Heart left ventricle (tissue), 16 donors: ENCODE measurements at places on chromosomes 3 and 15. TPM values are rescaled to one million over a fixed set of nuclear protein-coding genes. Genes with fewer than 3 reads are reported as not detected.
A peak's percentile ranks its signal among the peaks of the same experiment; 100 is the strongest.

DNA sequence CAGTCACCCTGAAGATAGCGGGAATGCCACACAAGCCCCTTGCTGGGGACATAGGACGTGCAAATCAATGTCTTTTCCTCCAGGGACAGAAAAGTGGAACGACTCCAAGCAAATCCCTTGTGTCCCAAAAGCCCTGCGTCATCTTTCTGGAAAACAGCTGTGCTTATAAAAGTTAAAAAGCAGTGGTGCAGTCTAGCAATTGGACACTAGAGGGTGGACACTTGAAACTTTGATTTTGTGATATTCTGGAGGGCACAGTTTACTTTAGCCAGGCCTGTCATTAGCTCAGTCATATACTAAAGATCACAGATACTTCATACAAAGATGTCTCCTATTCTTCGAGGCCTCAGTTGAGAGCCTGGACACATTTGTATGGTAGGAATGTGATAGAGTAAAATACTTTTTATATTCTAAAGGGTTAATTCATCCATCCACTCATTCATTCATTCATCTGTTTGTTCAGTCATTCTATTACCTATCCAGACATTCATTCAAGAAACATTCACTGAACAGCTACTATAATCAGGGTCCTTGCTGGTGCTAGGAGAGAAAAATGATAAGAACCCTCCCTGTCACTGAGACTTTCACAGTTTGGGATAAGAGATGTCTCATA, 63.8 kb upstream of the ANKRD34C start:
- no peak for DNase-seq

DNA sequence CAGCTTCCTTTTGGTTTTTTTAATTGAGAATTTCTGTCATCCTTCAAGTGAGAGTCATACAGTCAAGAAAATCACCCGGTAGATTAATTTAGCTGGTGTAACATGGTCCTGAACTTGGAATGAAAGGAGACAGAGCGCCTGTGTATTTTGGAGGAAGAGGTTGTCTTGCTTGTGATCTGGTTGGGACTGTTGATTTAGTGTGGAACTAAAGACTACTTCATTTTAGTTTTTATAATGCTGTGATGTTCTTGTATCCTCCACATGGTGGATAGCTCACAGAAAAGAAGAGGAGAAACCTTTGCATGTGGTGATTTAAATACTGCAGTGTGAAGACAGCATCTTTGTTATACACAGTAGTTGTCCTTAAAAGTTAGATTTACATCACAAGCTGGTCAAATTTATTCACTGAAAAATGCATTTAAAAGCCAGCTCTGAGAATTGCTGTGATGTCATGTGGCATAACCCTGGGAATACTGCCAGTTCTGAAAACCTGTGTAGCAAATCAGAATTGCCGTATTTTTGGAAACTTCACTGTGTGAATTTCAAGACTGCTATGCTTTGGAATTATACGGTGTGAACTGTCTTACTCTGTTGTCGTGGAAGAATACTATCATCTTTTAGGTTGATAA, 268.5 kb downstream of the PTPRG start:
- no peak for DNase-seq

- DNase-seq: no peak
Observed at GRCh38 chr3:28087591-28087990, 153.8 kb upstream of the CMC1 start.

DNA sequence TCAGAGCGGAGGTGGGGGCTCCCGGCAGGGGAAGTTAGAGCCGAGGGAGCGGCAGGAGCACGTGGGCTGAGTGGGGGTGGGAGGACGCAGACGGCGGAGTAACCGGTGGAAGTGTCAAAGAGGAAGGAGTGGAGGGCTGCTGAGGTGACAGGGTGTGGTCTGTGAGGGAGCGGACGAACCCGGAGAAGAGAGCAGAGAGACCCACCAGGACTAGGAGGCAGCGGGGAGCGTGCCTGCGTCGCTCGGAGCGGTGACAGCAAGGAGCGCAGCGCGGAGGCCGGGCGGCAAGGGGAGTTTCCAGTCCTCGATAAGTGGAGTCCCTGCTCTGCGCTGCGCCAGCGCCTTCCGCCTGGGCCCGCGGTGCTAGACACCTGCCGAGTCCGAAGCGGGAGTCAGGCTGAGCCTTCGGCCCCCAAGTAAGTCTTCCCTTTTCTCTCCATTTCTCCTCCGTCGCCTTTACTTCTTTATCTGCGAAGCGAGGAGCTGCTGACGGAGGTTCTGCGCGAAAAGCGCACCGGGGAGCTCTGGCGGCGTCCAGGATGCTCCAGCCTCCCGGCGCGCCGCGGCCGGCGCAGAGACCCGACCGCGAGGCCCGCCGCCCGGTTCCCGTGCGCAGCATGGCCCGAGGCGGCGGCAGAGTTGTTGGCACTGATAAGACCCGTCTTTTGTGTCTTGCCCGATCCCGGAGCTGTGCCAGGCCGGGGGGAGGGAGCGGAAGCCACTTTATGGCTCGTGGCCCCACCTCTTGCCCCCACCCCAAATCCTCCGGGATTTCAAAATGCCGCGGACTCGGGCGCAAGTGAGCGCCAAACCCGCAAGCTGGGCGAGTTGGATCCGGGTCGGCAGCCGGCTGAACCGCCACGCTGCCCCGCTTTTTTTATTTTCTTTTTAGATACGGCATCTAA, 533.0 kb upstream of the SEMA6D start:
- DNase-seq: peak; percentile 30

DNA sequence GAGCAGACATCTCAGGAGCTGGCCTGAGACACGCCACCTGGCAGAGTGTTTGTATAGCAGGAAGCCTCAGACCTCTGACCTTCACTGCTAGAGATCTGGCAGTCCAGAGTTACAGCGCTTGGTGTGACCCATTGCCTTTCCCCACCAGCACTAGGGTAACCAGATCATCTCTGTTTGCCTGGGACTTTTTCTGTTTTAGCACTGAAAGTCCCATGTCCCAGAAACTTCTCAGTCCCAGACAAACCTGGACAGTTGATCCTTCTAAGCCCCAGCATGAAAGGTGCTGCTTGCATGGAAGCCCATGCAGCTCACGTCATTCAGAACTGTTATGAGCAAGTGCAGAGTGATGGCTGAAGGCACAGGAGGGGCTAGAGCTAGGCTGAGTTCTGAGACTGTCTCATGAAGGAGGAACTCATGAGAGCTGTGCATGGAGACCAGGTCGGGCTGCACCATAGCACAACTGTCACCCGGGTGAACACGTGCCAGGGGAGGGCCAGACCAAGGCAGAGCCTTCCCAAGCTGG, 18.2 kb upstream of the AHSG start:
- DNase-seq: no peak

- DNase-seq: no peak
Observed at GRCh38 chr3:197103766-197104165, 74.1 kb upstream of the MELTF start.

DNA sequence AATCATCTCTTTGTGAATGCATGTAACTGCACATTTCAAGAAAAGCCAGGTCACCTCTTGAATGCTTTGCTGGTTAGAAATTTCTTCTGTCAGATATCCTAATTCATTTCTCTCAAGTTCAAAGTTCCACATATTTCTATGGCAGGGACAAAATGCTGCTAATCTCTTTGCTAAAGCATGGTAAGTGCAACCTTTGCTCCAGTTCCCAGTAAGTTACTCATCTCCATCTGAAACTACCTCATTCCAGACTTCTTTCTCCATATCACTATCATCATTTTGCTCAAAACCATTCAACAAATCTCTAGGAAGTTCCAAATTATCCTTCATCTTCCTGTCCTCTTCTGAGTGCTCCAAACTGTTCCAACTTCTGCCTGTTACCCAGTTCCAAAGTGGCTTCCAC, 230.6 kb downstream of the ZMAT3 start:
- DNase-seq: no peak

DNA sequence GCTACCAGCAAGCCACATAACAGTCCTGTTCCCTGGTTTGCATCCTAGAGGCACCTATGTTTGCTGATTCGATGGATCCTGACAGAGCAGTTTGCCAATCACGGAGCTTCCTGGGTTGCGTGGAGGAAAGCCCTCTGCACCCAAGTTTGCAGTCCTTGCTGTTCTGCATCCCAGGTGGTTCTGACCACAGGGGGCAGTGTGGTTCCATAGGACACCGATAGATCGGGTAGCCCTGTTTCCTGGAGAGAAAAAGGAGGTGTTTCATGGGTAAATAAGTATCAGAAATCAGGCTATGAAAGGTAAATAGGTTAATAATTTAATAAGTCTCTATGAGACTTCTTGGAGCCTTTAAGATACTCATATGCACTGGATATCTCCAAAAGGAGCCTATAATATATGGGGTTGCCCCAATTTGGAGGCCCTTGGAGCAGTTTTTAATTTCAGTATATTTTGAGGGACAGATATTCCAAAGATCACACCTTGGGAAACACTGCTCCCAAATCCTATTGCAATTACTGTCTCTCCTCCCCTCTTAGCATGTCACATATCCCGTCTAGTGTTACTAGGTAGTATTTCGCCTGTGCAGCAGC, 194.6 kb upstream of the TPM1 start:
- DNase-seq: peak; percentile 75

GRCh38 chr15:25946241-25946805, 83.2 kb upstream of the ATP10A start:
- DNase-seq: no peak

DNA sequence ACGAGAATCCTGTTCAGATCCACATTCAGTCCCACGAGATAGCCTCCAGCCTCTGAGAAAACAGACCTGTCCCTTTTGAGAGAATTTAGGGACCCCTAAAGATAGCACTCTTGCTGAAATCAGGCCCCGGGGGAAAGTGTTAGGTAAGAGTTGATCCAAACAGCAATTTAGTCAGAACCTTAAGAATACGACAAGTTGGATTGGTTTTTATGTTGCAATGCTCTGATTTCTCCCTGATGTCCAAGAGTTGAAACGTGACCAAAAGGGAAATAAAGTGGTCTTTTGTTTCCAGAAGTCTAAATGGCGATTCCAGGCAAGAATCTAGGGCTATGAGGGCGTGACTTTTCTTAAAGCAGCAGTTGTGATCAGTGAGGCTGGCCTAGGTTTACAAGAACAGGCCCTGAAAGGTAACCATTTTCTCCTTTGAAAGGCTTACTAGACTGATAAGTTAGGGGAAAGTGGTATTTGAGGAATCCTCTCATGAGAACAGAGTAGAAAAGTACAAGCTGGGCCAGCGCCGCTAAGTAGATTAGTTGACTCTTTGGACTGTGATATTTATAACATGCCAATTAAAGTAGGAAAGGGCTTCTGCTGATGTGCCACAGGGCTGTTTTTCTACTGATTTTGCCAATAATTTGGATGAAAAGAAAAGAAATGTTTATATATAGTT, 4.9 kb downstream of the MAN2A2 start:
- DNase-seq: no peak

GRCh38 chr3:73610493-73610892, 14.2 kb downstream of the PDZRN3 start:
- DNase-seq: no peak

DNA sequence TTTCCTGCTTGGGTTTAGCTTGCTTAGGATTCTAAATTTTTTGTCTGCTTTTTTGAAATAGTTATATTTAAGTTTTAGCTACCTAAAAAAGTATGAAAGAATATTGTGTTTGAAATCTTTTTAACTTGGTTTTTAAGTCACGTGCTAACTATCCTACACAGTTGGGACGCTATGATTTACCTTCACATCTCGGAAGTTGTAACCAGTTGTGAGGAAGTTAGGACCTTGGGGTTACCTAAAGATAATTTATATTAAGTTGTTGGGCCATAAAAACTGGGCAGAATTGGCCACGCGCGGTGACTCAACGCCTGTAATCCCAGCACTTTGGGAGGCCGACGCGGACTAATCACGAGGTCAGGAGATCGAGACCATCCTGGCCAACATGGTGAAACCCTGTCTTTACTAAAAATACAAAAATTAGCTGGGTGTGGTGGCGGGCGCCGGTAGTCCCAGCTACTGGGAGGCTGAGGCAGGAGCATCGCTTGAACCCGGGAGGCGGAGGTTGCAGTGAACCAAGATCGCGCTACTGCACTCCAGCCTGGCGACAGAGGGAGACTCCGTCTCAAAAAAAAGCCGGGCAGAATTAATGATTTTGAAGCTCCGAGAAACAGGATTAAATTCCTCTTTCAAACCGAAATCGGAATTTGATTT, 1.0 kb downstream of the ZFAND6 start:
- peak; percentile 32 for DNase-seq

DNA sequence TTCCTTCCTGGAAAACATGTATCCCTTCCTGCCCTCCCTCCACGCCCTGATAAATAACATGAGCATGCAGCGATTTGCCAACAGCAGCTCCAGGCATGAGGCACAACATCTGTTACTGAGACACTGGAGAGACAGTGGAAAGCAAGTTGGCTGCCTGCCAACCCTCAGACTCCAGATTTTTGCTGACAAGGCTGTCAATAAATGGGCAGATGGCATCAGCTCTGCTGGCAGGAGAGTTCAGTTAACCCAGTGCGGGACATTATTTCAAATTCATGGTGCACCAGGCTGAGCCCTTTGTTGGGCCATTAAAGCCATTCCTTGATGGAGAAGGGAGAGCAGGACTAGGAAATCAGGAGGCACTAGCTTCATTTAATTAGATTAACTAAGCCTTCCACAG, 293.3 kb downstream of the MEX3B start:
- DNase-seq: peak; percentile 47

DNA sequence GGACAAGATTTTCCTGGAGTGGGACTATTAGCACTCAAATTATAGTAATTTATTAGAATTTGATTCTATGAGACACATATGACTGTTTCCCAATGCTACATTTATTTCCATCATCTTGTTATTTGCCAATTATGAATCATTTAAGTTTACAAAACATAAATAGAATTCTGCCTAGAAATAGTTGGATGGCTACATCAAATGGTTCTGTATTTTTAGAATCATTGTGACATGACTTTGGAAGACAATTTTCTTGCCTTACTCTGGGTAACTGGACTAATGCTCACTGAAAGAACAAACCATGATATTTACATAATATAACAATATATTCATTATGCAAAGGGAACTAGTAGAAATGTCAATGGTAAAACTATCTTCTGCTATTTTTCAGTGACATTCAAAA, 173.5 kb downstream of the ZIC1 start:
- DNase-seq: no peak

- DNase-seq: no peak
Observed at GRCh38 chr3:13088028-13089006, 15.1 kb upstream of the IQSEC1 start.

DNA sequence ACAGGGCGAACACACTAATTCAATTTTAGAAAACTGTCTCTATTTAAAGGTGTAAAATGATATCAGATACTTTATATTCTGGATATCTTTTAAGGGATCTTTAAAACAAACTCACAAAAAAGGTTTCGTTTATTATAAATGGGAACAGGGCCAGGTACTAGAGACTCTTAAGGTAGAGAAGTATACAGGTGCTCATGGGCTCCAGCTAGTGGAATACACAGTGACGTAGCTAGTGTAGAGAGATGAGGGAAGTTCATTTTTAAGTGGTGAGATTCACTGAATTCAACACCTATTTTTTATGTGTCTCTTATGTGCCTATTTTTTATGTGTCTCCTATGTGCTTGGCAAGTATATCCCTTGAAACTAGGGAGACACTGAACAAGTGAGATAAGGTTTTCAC, 132.7 kb upstream of the FAM3D start:
- DNase-seq: no peak

GRCh38 chr3:49831341-49831740, 17.6 kb upstream of the UBA7 start:
- DNase-seq: no peak

- DNase-seq: no peak
Observed at GRCh38 chr3:127888156-127888555, 26.9 kb upstream of the KBTBD12 start.

- DNase-seq: no peak
Observed at GRCh38 chr3:146221276-146221675, 29.6 kb downstream of the PLSCR4 start.

ASB14 gene
- total RNA-seq: 1.7 TPM

NAA50 gene
- 64.0 TPM for total RNA-seq

PYGO1 gene
- total RNA-seq: 4.9 TPM

RAD51 gene
- 1.2 TPM for total RNA-seq

SNX22 gene
- total RNA-seq: 1.8 TPM

TPRG1 gene
- 2.6 TPM for total RNA-seq
